ENCODE measurements at places on chromosomes 16 and 17. TPM values are rescaled to one million over a fixed set of nuclear protein-coding genes. Genes with fewer than 3 reads are reported as not detected.

CACNG5 gene
- 7.8 TPM for polyA plus RNA-seq

TBL3 gene
- polyA plus RNA-seq, result 39.0 TPM

BCAR1 gene
- 98.0 TPM for polyA plus RNA-seq

OTOP2 gene
- 0.08 TPM for polyA plus RNA-seq

PIGW gene
- polyA plus RNA-seq, result 8.1 TPM

KRTAP9-4 gene
- not detected for polyA plus RNA-seq

KRT9 gene
- 0.11 TPM for polyA plus RNA-seq

DPEP2 gene
- 1.0 TPM for polyA plus RNA-seq

NHLRC4 gene
- polyA plus RNA-seq, result 1.2 TPM

PLK1 gene
- polyA plus RNA-seq, result 20.0 TPM

HCRT gene
- polyA plus RNA-seq, result not detected

DNAAF1 gene
- 20.9 TPM for polyA plus RNA-seq

RNF112 gene
- polyA plus RNA-seq, result 27.7 TPM

SNX20 gene
- polyA plus RNA-seq, result 0.73 TPM

BIRC5 gene
- 23.0 TPM for polyA plus RNA-seq

Data from spinal cord (tissue), 10 donors.